IgD-negative memory B cell (primary cell): ENCODE measurements at places on chromosomes 4 and X. TPM values are rescaled to one million over a fixed set of nuclear protein-coding genes. Genes with fewer than 3 reads are reported as not detected.

FREM3 gene
- polyA plus RNA-seq: 0.60 TPM

FAM53A gene
- polyA plus RNA-seq: 1.5 TPM

MAGEE1 gene
- polyA plus RNA-seq: 3.6 TPM

TSPAN6 gene
- polyA plus RNA-seq: 0.19 TPM

MSMO1 gene
- polyA plus RNA-seq: 22.5 TPM

ARMCX4 gene
- polyA plus RNA-seq: not detected

PARM1 gene
- polyA plus RNA-seq: 37.0 TPM

CD38 gene
- 20.9 TPM for polyA plus RNA-seq

SFRP2 gene
- not detected for polyA plus RNA-seq

HMX1 gene
- polyA plus RNA-seq: not detected

ADH1B gene
- polyA plus RNA-seq: not detected

GALNTL6 gene
- polyA plus RNA-seq: 1.3 TPM

MTTP gene
- polyA plus RNA-seq: not detected

BCORL1 gene
- 3.2 TPM for polyA plus RNA-seq

MAGEA2B gene
- polyA plus RNA-seq: not detected

TLR1 gene
- polyA plus RNA-seq: 33.2 TPM

CITED1 gene
- polyA plus RNA-seq: not detected

PRRG3 gene
- polyA plus RNA-seq: not detected

RRH gene
- polyA plus RNA-seq: not detected

SPOCK3 gene
- polyA plus RNA-seq: not detected

GAGE12H gene
- not detected for polyA plus RNA-seq

CXCL10 gene
- 0.58 TPM for polyA plus RNA-seq

AVPR2 gene
- polyA plus RNA-seq: not detected

ENPEP gene
- polyA plus RNA-seq: not detected

PIR gene
- not detected for polyA plus RNA-seq
